ENCODE measurements at places on chromosomes 4 and X. TPM values are rescaled to one million over a fixed set of nuclear protein-coding genes. Genes with fewer than 3 reads are reported as not detected.

DNA sequence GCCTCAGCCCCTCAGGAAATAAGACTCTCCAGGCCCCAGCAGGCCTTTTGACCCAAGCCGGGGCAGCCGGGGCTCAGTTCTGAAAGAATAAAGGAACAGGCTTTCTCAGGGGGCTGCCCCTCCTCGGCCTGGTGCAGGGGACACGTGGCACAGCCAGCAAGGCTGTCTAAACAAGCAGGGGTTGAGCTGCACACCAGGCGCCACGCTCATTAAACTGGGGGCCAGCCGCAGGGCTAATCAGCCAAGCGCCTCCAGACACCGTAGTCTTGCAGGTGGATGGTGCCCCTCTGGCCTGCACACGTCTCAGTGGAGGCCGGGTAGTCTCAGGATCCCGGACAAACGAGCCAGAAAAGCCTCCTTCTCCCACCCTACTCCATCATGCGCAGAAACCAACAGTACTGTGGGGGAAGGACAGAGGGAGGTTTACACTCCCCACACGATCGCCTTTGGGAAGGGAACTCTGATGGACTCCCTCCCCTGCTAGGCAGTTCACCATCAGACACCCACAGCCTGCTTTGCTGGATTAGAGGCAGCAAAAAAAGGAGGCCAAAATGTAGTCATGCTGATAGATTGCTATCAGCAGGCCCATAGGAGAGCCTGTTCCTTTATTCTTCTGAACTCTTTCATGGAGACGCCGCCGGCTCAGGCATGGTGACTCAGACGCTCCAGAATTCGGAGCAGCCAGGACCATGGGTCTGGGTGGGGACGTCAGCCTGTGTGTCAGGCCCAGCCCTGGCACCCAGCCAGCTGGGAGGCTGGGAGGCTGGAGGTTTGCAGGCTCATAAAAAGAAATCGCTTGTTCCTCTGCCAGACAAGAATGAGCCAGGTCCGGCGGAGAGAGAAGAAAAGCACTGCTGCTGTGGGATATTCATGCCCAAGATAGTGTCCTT, 342.4 kb downstream of the BCOR start:
- H3K27ac ChIP-seq: no peak overlapping the region
- H3K4me1 ChIP-seq: peaks cover 2% of the 10 kb centered on the region
- no peaks in the 10 kb centered on the region for H3K27me3 ChIP-seq
- H3K36me3 ChIP-seq: no peaks in the 10 kb centered on the region

- no peak overlapping the region for H3K4me3 ChIP-seq
- H3K27me3 ChIP-seq: no peaks in the 10 kb centered on the region
- DNase-seq: no peak
- H3K4me1 ChIP-seq: no peaks in the 10 kb centered on the region
- H3K27ac ChIP-seq: no peak overlapping the region
- H3K36me3 ChIP-seq: no peaks in the 10 kb centered on the region
These were observed 86.5 kb upstream of the PTCHD1 start for GRCh38 chrX:23248187-23248586.

DNA sequence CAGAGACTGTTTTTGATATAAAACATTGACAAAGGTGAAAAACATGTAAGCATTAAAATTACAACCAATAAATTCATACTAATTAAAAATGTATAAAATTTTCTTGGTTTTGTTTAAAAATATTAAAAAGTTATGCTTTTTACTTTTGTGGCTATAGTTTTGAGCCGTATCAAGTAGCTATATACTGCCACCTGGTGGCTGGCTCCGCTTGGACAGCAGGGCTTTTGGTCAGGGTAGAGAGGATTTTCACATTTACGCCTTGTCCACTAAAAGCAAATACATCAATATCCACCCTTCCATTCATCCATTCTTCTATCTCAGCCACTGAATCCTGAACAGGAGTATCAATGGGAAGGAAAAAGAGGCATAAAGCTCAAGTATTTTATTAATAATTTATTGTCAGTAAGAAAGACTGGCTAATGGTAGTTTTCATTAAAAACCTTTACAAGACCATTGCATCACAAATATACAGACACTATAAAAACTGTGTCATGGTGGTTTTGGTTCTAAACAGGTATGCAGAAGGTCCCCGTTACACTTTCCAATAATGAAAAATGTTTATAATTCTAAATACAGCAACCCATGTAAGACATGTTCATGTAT, 32.1 kb upstream of the MTNR1A start:
- DNase-seq: peak; percentile 35
- H3K4me3 ChIP-seq: no peak overlapping the region
- no peaks in the 10 kb centered on the region for H3K27me3 ChIP-seq
- H3K4me1 ChIP-seq: no peaks in the 10 kb centered on the region
- no peak overlapping the region for H3K27ac ChIP-seq

DNA sequence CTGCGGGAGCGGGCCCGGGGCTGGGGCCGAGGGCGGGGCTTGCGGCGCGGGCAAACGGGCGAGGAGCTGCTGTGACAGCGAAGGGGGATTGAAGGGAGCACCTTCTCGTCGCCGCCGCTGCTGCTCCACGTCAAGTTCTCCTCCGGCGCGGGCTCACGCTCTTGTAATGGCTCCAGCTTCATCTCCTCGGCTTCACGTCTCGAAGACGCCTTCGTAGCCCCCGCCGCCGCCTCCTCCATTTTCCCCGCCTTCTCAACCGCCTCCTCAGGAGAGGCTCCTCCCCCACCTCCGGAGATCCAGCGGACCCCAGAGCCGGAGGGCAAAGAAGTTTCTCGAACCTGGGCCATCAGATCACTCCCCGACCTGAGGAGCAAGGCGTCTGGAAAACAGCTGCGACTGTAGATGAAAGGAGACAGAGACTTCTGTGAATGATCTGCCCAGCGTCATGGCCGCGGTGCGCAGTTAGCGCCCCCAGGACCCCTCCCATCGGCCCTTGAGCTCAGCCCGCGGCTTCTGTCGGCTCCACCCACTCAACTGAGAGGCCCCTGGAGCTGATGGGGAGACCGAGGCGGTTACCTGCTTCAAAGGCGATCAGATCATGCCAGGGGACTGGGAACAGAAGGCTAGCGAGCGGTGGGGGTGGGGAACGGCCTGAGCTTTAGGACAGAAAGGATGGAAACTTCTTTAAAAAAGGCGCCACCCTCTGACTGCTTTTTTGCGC, 895 bp downstream of the USP51 start:
- H3K27me3 ChIP-seq: no peaks in the 10 kb centered on the region
- peak; percentile 50 for DNase-seq
- H3K27ac ChIP-seq: peak overlapping the region; percentile 92
- peaks cover 6% of the 10 kb centered on the region for H3K36me3 ChIP-seq
- H3K4me1 ChIP-seq: peaks cover 10% of the 10 kb centered on the region

DNA sequence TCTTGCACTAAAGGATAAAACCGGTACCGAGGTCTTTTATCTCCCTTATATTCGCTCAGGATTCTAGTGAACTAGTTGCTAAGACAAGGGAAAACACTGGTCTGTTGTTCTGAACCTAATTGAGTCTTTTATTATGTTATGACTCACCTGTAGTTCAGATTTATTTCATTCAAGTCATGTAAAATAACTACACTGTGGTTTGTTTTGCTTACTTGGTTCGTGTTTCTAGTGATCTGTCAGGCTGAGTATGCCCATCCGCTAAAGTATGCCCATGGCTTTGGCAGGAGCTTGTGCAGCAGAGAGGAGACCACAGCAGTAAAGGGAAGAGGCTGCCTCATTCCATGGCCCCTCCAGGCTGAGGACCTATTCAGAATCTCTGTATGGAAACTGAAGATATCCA, 126.1 kb downstream of the AFF1 start:
- no peak overlapping the region for H3K4me3 ChIP-seq
- H3K27me3 ChIP-seq: no peaks in the 10 kb centered on the region
- no peak overlapping the region for H3K27ac ChIP-seq
- DNase-seq: no peak
- peaks cover 27% of the 10 kb centered on the region for H3K36me3 ChIP-seq

DNA sequence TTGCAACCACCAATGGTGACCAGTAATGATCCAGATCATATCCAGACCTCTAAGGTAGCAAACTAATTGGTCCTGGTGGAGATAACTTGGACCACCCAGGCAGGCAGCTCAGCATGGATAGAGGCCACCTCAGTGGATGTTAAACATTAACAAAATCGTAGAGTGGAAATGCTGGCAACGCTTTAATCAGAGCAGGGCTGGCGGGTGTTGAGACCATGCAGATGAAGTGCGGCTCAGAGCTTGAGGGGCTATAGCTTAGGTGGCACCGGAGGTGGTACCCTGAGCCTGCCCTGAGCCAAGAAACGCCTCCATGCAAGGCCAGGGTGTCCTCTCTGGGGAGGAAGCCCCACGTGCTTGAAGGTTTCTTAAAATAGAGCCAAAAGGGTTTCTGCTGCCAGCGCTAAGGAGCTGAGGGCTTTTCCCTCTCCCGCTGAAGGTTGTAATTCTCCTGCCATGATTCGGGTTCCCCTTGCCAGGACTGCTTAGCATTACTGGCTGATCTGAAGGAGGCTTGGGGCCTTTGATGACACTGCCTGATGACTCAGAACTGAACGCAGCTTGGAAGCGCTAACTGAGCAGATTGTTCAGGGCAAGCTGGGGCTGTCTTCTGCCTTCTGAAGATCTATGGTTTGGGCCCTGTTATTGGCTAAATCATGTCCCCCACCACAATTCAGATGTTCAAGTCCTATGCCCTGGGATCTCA, 177.8 kb upstream of the ATP6AP2 start:
- no peak overlapping the region for H3K4me3 ChIP-seq
- no peaks in the 10 kb centered on the region for H3K4me1 ChIP-seq
- no peak for DNase-seq

DNA sequence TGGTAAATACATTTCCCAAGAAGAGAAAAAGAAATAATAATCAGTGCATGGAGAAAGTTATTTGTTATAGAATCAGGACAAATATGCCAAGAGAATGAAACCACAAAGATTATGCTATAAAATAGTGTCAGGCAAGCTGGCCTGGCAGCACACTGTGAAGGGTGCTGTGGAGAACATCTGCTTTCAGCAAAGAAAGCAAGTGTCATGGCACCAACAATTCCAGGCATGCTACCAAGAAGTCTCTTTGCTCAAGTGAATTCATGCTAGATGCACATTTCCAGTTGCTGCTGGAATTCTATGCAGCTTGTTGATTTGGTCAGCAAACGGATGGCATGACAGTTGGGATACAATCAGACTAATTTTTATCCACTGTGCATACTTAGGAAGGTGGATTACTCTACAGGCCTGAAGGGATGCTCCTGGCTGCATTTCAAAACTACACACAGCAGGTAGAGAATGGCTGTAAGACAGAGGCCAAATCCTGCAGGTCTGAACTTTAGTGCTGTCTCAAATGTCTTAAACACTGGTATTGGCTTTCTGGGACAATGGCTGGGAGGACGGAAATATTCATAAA, 154.6 kb upstream of the FAT1 start:
- no peak overlapping the region for H3K27ac ChIP-seq
- no peak for DNase-seq
- no peak overlapping the region for H3K4me3 ChIP-seq
- H3K27me3 ChIP-seq: no peaks in the 10 kb centered on the region
- H3K4me1 ChIP-seq: no peaks in the 10 kb centered on the region
- no peaks in the 10 kb centered on the region for H3K36me3 ChIP-seq

DNA sequence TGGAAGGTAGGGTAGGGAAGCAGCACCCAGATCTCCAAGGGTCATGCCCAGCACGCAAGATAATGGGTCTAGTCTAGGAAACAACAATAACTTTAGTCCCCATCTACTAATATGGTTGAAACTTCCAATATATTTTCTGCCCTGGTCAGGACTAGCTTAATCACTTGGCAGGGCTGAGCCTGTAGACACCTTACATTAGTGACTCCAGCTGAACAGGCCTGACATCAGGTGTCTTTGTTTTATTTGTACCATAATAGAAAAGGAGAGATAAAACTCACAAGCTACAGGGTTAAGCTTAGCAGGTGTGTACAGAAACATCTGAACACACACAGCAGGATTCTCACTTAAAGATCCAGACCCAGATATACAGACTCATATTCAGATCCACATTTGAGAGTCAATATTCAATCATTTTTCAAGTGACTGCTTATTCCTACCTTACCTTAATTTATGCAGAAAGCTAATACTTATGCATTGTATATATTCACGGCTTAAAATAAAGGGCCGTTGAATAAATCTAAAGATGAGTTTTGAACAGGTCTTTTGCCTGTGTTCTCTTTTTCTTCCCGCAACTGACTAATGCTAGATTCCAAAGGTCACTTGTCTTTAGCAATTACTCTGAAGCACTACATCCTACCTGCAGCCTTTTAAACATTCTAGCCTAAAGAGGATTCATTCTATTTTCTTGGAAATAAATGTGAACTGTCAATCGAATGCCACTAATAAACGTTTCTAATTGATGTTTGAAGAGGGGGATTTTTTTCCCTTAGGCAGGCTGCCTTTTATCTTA, 745.3 kb downstream of the RPA4 start:
- H3K27me3 ChIP-seq: no peaks in the 10 kb centered on the region
- H3K36me3 ChIP-seq: no peaks in the 10 kb centered on the region
- no peak for DNase-seq
- no peaks in the 10 kb centered on the region for H3K4me1 ChIP-seq
- no peak overlapping the region for H3K4me3 ChIP-seq
- H3K27ac ChIP-seq: no peak overlapping the region

Gene KLHL4
- not detected for total RNA-seq

Gene ITGB1BP2
- 4.9 TPM for total RNA-seq

Gene CLCN4
- 0.38 TPM for total RNA-seq

Gene ALB
- total RNA-seq: not detected

Gene C4orf51
- total RNA-seq: not detected

Gene PNMA6E
- total RNA-seq: not detected

Gene SPANXC
- total RNA-seq: not detected

Gene FGFR3
- total RNA-seq: not detected

All from activated naive CD8-positive, alpha-beta T cell treated with anti-CD3 and anti-CD28 coated beads for 36 hours (primary cell).